ENCODE measurements at places on chromosomes 7 and 10.

- no peak for DNase-seq
These were observed 1071.5 kb upstream of the C7orf33 start for GRCh38 chr7:147519062-147519461.

- no peak for DNase-seq
These were observed 88.8 kb downstream of the JCAD start for GRCh38 chr10:29970576-29970975.

- DNase-seq, result no peak
These were observed 1.0 kb upstream of the SPAG6 start for GRCh38 chr10:22344249-22344648.

DNA sequence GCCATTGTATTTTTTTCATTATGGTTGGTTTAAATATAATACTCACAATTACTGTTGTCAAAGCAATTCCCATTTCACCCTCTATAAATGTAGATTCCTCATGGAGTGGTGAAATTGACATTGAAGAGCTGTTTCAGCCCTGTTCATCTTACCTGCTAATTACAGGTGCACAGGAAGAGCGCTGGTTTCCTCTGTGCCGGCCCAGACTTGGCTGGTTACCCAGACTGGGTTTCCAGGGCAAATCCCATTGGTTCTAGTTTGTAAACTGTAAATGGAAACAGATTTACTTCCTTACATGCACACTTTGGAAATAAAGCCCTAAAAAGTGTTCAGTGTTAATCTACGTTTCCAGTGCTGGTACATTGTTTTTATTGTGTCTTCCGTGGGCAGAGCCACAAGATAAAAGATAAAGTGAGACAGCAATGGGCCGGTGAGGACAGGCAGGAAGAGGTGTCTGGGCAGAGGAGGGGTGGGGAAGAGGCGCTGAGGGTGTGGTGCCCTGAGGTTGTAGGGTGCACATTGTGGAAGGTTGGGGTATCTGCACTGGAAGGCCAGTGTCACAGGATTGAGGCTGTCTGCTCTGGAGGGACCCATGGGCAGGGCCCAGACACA is 71.6 kb upstream of the ZPBP start:
- DNase-seq, result no peak

DNA sequence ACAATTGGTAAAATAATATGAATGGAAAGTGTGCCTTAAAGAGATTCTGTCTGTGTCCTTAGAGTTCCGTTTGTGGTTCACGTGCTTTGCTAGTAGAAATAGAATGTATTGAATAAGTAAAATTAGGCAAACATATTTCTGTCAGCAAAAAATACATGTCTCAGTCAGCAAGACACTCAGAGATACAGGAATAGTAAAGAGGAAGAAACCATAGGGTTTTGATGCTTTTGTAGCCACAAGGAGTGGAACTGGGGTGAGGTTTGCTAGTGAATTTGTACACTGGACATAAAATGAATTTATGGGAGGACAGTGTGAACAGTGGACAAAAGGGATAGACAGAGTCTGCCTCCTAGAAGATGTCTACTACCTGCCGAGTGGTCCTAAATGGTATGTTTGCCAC is 289.2 kb upstream of the NRP1 start:
- DNase-seq, result no peak

DNA sequence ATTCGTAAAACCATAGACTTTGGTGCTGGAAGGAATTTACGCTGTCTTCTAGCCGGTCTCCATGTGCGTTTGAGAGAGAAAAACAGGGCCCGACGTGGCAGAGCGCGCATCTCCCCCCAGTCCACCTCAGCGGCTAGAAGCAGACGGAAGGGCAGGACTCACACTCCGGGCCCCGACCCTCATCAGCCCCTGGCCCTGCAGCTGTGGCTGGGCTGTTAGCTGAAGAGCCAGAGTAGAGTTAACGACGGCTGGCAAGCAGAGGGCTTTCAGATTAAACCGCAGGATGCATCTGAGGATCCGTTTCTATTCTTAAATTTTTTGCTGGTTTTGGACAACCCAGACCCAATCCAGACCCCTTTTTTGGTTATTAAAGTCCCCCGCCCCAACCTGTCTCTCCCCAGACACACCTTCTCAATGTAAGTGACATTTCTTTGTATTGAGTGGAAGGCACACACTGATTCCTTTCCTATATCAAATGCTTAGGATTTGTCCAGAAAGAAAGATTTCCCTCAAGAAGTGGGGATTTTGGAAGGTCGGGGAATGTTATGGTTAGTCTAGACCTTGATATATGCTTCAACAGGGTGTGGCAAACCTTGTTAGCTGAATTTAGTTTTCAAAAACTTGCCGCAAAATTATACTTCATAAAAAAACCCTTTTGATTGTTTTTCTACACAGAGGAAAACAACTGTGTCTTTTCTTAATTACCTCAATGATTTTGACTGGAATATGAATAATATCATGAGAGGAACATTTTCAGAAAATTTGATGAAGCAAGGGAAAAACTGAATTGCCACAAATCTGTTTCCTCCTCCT is 1.7 kb upstream of the TBX20 start:
- no peak for DNase-seq

DNA sequence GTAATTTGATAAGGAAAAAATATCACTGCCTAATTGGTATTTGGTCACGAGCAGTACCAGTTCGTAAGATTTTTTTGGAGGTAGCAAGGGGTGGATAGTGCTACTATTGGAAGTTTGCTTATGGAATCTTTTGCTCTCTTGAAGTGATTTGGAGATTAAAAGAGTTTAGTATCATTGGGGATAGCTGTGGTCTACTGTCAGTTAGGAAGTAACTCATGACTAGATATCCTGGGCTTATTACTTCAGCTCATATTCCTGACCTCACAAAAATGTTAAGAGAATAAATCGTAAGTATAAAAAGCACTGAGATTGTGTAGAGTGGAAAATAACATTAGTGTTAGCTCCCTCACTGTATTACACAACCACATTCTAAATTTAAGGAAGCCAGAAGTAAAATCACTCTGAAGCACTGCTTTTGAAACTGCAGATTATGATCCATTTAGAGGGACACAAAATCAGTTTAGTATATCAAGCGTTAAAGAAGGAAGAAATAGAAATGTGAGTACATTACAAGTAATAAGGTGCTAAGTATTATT is 22.6 kb downstream of the SGPL1 start:
- no peak for DNase-seq

GRCh38 chr10:105855791-105856190 is 1214.7 kb downstream of the SORCS3 start:
- no peak for DNase-seq

DNA sequence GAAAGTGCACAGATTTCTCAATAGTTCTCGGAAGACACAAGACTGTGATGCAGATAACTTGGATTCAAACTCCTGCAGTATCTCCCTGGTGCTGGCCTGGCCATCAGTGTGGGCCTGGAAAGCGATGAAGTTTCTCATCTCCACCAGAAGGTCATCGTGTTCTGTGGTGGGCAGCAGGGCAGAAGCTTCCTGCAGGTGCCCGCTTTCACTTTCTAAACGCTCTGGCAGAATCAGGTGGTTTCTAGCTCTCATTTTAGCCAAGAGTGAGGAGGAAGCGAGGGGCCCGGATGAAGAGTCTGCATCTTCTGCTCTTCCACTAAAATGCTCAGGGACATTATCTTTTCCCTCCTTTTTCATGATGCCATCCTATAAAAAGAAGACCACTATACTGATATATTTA is 63.0 kb upstream of the DRGX start:
- no peak for DNase-seq

DNA sequence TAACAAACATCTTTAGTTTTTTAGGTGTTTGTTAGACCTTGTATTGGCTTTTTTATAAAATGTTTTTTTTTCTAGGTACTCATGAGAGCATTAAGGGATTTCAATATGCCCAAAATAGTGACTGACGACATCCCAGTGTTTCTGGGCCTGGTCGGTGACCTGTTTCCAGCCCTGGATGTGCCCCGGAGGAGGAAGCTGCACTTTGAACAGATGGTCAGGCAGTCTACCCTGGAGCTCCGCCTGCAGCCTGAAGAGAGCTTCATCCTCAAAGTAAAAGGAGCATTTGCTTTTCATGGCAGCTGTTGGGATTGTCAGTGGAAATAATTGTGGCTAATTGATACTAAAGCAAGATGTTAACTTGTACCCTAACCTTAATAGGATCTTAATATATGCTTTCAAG is 161.5 kb downstream of the DNAH11 start:
- no peak for DNase-seq

DNA sequence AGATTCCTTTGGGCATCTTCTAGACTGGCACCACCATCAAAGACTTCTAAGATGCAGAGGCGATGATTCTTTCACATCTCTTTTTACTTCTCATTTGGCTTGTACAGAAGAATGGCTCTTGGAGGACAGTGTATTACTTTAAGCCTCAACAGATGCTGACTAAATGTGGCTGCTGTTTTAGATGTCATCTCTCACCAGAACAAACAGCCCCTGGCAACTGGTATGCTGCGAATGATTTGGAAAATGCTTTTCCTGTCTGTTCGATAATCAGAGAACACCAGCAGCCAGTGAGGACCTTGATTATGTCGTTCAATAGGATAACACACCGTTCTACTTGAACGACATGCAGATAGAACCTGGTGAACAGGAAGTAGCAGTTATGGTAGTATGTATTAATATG is 131.8 kb downstream of the RNF216 start:
- no peak for DNase-seq

GRCh38 chr7:14748461-14748860 is 154.1 kb downstream of the DGKB start:
- no peak for DNase-seq

DNA sequence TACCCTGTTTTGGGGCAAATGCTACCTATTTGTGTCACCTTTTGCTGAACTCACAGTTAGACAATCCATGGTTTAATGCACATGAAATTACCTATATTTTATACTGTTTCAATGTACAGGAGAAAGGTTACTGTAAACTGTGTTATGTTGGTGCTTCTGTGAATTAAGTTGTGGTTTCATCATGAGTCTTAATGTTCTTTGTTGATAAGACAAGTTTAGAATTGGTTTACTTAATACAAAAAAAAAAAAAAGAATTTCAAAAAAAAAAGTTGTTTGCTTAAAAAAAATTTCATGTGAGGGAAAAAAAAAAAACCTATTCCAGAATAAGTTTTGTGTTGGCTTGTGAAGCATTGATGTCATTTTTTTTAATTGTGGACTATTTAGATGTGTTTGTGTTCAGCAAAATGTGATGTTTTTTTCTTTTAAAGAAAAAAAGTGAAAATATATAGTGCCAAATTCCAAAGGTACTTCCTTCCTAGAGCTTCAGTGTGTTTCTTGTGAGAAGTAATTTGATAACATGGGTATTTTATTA is 280.3 kb downstream of the USP6NL start:
- no peak for DNase-seq

DNA sequence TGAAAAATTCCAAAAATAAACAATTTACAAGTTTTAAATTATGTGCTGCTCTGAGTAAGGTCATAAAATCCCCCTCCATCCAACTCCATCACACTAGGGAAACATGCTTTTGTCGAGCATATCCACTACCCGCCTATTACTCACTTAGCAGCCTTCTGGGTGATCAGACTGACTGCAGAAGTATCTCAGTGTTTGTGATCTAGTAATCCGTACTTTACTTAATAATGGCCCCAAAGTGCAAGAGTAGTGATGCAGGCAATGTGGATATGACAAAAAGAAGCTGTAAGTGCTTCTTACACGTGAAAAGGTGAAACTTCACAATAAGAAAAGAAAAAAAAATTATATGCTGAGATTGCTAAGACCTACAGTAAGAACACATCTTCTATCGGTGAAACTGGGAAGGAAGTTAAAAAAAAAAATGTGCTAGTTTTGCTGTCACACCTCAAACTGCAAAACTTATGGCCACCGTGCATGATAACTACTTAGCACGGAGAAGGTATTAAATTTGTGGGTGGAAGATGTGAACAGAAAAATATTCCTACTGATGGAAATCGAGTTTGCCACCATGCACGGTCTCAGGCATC is 43.2 kb downstream of the SEMA3C start:
- DNase-seq, result no peak

GRCh38 chr10:117740691-117741222 is 198.2 kb downstream of the EMX2 start:
- no peak for DNase-seq

DNA sequence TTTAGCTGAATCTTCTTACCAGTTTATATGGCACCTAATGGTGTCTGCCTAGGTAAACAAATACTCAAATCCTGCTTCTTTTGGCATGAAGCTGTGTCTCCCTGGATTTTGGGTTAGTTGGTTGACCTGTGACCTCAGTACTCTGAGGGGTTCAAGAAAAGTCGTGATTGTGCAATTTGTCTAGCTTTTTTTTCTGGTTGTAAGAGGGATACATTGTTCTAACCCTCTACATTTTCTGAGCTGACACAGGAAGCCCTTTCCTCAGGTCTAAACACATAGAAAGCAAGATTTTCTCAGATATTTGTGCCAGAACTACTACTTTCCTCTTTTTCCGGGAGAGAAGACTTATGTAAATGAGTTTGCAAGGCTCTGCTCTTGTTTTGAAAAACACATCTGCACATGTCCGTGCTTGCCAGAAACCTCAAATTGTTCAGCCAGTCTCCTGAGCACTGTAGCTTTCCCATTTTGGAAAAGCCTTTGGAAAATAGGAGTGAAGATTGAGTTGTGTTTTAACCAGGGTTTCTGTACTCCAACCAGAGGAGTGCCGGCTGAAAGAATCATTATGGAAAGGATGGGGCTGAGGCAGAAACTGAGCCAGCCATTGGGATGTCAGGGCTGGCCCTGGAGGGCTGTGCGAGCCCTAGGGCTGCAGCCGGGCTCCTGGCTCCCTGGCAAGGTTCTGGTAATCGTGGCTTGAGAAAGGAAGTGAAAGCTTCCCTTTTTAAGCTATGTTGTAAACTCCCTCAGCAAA is 31.3 kb upstream of the CXCL12 start:
- DNase-seq, result no peak

- no peak for DNase-seq
These were observed 26.3 kb downstream of the PAPSS2 start for GRCh38 chr10:87685832-87686574.

DNA sequence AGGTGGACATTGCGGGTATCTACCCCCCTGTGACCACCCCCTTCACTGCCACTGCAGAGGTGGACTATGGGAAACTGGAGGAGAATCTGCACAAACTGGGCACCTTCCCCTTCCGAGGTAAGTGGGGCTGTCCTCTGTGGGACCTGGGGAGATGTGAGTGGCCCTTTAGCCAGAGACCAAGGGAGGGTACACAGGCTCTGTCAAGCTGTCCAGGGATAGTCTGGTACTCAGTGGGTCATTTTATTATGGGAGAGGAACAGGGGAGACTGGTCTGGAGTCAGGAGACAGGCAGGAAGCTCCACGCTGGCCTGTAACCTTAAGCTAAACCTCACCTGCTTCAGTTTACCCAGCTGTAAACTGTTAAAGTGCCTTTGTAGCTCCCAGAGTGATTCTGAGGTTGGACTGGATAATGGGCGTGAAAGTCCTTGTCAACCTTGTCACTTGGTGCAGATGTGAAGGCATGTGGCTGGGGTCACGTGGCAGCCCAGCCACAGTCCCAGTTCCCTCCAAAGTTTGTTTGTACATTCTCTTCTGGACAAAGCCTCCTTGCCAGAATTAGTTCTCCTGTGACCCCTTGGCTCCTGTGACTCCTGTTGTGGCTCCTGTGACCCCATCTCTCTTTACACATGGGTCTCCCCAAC is 729 bp downstream of the HOGA1 start:
- no peak for DNase-seq

DNA sequence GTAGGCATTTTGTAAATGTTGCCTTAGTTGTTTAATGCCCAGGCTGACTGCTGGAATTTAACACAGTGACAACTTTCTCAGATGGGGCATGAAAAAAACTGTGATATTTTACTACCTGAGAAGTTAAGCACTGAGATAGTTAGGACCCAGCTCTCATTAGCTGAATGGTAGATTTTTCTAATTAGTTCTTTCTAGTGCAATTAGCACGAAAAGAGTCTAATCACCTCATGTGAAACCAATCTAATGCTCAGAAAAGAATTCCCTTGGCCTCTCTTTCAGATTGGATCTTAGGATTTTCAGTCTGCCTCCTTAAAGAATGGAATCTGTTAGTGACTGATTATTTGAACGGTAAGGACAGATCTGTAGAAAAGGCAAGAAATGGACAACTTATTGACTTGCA is 743.2 kb downstream of the AUTS2 start:
- DNase-seq, result no peak
